ENCODE measurements at places on chromosomes 4 and X. TPM values are rescaled to one million over a fixed set of nuclear protein-coding genes. Genes with fewer than 3 reads are reported as not detected.

The FAM184B gene
- not detected for total RNA-seq

The SCOC gene
- 143 TPM for total RNA-seq

DNA sequence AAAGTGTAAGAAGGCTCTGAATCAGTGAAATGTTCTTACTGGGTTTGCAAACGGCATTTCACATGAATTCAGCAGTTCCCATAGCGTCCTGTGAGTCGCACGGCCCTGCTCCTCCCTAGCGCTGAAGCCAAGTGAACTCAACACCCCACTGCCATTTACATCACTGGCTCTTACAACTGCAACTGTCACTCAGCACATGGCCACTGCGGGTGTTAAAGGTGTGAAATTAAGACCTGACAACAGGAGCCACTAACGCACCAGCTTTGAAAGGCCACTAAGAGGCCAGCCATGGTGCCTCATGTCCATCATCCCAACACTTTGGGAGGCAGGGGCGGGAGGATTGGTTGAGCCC is 31.7 kb downstream of the RNF212 start:
- DNase-seq: no peak
- no peaks in the 10 kb centered on the region for H3K36me3 ChIP-seq
- no peaks in the 10 kb centered on the region for H3K27me3 ChIP-seq
- H3K4me3 ChIP-seq: no peak overlapping the region
- H3K4me1 ChIP-seq: no peaks in the 10 kb centered on the region

- no peak overlapping the region for H3K27ac ChIP-seq
- H3K27me3 ChIP-seq: no peaks in the 10 kb centered on the region
Measured at GRCh38 chr4:120771907-120772306, 150.6 kb downstream of the PRDM5 start.

DNA sequence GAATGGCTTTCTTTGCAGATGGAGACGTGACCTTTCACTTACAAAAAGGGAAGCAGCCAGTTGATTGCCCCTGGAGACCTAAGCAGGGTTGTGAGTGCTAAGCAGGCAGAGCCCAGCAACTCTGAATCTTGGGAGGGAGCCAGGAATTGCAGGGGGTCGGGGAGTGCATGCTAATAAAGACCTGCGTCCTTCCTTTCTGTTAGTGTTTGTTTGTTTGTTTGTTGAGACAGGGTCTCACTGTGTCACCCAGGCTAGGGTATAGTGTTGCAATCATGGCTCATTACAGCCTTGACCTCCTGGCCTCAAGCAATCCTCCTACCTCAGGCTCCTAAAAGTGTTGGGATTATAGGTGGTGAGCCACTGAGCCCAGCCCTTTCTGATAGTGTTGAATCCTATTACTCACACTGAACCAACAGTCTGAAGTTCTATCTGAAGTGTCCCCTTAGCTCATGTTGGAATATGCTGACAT is 137.4 kb downstream of the CEP135 start:
- no peaks in the 10 kb centered on the region for H3K4me1 ChIP-seq
- H3K4me3 ChIP-seq: no peak overlapping the region
- no peak for DNase-seq
- no peak overlapping the region for H3K27ac ChIP-seq
- H3K27me3 ChIP-seq: 0 out of 2 replicates have a peak, but pooled peaks cover 2% of the 10 kb centered on the region

GRCh38 chr4:65789805-65790204 is 119.5 kb upstream of the EPHA5 start:
- H3K4me1 ChIP-seq: no peaks in the 10 kb centered on the region
- H3K27ac ChIP-seq: no peak overlapping the region
- H3K27me3 ChIP-seq: no peaks in the 10 kb centered on the region
- no peak for DNase-seq

DNA sequence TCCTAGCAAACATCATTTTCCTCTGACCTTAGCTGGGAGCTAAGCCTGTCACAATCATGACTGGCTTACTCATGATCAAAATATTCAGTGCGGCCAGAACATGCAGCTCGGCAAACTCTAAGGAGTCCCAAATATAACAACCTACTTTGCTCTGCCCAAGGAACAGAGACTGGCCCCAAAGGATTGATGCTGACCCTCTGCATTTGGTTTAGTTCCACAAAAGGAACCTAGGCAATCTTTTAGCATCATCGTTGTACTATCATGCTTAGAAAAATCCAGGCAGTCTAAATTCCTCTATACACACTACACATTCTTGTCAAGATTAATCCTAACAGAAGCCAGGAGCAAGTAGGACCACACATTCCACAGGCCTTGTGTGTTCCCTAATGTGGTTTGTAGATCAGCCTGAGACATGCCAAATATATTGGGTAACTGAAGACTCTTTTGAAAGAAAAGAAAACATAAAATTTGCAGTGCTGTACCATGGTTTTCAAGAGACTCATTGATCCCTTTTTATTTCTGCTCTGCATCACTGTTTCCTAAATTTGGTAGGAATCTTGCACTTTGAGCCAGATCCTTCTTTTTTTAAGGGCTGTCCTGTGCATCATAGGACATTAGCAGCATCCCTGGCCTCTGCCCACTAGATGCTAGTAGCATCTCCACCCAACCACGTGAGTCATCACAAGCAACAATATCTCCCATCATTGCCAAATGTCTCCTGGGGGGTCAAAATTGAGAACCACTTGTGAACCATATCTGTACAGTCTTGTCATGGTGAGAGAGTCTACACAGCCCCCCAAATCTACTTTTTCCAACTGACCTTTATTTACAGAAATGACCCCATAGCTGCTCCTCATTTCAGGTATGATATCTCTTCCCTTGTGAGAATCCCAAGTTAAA is 17.6 kb upstream of the CC2D2A start:
- no peaks in the 10 kb centered on the region for H3K36me3 ChIP-seq
- no peak overlapping the region for H3K4me3 ChIP-seq
- DNase-seq: peak; percentile 87

DNA sequence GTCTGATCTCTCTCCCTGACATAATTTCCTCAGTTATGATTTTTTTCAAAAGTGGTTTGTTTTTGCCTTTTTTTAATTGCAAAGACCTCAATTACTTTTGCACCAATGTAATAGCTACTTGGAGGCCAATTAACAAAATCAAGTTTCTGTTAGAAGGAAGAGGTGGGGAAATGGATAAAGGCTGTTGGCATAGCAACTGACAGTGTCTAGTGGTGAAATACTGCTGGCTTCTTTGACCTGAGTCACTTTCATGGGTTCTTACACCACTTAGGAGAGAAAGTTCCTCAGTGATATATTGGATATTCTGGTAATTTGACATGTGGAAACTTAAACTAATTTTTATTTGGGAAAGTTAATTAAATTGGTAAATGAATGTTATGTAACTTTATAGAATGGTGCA is 26.5 kb upstream of the ATP8A1 start:
- DNase-seq: no peak
- H3K36me3 ChIP-seq: no peaks in the 10 kb centered on the region
- H3K4me1 ChIP-seq: no peaks in the 10 kb centered on the region
- H3K27me3 ChIP-seq: no peaks in the 10 kb centered on the region
- no peak overlapping the region for H3K4me3 ChIP-seq

DNA sequence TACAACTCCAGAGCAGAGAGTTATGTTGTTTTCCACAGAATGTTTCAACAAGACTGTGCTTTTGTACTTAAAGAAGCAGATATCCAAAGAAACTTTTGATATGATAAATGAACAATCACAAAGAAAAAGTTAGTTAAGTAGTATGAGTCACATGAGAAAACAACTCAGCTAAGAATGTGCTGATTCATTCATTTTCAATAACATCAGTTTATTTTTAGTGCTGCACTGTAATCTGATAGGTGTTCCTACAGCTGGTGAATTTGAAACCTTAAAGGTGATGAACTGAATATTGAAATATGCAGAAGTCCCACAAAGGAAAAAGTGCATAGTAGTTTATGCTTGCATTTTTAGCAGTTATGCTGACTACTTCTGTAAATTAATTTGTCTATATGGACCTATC is 180.3 kb upstream of the TENM3 start:
- no peak overlapping the region for H3K4me3 ChIP-seq
- peak overlapping the region; percentile 70 for H3K27ac ChIP-seq
- H3K36me3 ChIP-seq: no peaks in the 10 kb centered on the region
- peaks cover 19% of the 10 kb centered on the region for H3K4me1 ChIP-seq
- no peaks in the 10 kb centered on the region for H3K27me3 ChIP-seq

Measured in SJSA1 (cell line).